ENCODE measurements at places on chromosomes 7 and 10.

GRCh38 chr10:98402478-98402877 is 12.5 kb downstream of the PYROXD2 start:
- no peak for DNase-seq

- DNase-seq, result no peak
These were observed 17.2 kb downstream of the TCF7L2 start for GRCh38 chr10:112967200-112967599.

GRCh38 chr7:127950233-127950935 is 80.9 kb downstream of the LRRC4 start:
- DNase-seq, result no peak

DNA sequence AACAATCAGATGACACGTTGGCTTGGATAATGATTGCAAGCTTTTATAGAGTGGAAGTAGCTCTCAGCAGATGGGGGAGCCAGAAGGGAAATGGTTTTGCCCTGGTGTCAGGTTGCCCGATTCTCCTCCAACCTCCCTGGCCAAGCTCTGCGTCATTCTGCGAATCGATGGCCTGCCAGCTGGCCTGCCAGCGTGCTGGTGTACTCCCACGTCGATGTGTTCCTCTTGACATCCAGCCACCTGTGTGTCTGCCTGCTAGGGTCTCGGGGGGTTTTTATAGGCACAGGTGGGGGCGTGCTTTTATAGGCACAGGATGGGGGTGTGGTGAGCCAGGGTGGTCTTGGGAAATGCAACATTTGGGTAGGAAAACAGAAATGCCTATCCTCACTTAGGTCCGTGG is 4.6 kb downstream of the NET1 start:
- no peak for DNase-seq

DNA sequence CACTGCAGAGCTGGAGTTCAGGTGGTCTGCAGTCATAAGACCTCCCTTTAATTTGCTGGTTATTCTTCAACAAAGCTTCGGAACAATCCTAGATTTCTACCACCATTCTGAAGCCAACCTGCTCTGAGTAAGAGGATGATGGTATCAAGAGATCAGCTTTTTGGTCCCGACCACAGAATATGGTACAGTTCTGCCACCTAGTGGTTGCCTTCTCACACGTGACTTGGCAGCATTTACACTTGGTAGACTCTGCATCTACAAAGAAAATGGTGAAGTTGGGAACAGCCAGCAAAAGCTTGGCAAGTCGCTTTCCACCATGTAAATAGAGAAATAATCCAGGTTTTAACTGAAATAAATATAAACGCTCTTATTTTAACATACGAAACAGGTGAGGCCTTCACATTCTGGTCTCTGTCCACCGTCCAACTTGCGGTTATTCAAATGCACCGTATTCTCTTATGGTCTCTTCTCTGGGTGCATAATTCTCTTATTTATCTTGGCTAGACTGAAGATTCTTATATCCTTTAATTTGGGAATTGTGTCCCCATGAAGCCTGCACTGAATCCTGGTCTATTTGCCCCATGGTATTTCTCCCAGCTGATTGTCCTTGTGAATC is 173.9 kb upstream of the GRM3 start:
- no peak for DNase-seq

- DNase-seq, result no peak
These were observed 6.6 kb downstream of the CPA2 start for GRCh38 chr7:130273081-130273932.

GRCh38 chr10:84089162-84089561 is 50.1 kb upstream of the GHITM start:
- DNase-seq, result no peak

DNA sequence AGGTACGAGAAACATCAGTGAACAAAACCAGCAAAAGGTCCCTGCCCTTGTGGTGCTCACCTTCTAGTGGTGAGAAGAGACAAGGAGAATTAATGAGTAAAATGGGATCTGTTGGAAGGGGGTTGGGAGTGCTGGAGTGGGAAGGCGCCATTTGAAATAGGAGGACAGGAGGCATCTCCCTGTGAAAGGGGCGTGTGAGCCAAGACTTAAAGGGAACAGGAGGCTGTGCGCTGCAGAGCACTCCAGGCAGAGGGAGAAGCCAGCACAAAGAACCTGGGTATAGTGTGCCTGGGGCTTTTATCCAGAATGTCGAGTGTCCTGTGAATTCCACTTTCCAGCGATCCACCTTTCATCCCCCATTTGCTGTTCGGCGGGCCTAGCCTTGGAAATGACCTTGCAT is 497.9 kb upstream of the GALNT17 start:
- DNase-seq, result no peak

- no peak for DNase-seq
These were observed 364.1 kb downstream of the GATA3 start for GRCh38 chr10:8418631-8419030.

DNA sequence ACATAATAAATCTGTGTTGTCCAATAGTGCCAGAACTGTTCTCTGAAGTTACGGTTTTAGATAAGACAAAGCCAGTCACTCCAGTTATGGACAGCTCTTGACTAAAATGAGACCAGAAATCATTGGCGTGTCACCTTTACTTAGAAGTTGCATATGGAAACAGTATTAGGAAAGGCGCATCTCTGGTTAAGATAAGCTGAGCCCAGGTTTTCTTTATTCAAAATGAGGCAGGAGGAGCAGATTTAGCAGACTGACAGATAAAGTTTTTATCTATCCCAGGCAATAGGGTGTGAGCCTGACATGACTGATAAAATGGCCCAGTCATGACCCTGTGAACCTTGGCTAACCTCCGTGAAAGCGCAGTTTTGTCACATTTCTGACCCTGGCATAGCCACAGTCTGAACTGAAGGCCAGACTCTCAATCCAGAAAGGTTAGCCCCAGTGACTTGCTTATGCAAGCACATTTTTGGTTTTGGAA is 4.2 kb downstream of the CYP26A1 start:
- no peak for DNase-seq

Measured in stimulated activated CD4-positive, alpha-beta T cell treated with anti-CD3 and anti-CD28 coated beads, Interleukin-12 subunit alpha, Interleukin-12 subunit beta, amount 100 ng/mL, for 4 hours (primary cell).